ENCODE measurements at places on chromosomes 7 and 10.

DNA sequence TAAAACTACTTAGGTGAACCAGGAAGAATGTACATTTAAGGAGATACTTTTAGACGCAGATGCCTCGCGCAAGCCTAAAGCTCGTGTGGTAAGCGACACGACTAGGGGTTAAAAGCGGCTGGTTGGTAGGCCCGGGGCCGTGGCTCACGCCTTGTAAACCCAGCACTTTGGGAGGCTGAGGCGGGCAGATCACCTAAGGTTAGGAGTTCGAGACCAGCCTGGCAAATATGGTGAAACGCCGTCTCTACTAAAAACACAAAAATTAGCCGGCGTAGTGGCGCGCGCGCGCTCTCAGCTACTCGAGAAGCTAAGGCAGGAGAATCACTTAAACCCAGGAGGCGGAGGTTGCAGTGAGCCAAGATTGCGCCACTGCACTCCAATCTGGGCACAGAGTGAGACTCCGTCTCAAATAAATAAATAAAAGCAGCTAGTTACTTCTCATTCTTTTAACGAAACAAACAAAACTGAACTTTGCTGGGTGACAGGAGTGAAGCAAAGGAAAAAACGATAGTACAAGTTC is 879 bp downstream of the NUDT5 start:
- DNase-seq, result peak; percentile 23

GRCh38 chr7:95327356-95327755 is 3.0 kb upstream of the PON1 start:
- DNase-seq, result no peak

GRCh38 chr10:20598590-20598989 is 298.5 kb downstream of the NEBL start:
- DNase-seq, result no peak

- no peak for DNase-seq
Observed at GRCh38 chr7:35646289-35647023, 48.5 kb downstream of the HERPUD2 start.

DNA sequence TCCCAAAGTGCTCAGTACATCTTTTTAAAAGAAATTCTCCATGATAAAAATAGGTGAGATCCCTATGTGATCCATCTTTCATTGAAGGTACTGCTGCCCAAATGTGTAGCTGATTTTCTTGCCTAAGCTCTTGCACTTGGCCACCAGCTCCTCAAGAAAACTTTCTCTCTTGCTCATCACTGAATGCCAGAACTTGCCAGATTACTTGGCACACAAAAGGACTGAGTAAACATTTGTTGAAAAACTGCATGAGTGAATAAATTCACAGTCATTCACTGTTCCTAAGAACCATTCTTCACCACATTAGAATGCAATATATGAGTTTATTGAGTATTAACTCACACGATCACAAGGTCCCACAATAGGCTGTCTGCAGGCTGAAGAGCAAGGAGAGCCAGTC is 99.9 kb downstream of the TRIL start:
- DNase-seq, result no peak

DNA sequence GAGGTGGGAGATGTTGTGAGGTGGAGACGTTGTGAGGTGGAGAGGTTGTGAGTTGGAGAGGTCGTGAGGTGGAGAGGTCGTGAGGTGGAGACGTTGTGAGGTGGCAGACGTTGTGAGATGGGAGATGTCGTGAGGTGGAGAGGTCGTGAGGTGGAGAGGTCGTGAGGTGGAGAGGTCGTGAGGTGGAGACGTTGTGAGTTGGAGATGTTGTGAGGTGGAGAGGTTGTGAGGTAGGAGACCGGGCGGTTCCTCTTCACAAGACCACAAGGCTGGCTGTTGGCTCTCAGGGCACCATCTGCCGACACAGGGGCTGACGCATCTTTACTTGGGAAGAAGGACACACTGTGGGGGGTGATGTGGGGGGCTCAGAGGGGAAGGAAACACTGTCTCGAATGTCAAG is 34.7 kb upstream of the SHH start:
- no peak for DNase-seq

DNA sequence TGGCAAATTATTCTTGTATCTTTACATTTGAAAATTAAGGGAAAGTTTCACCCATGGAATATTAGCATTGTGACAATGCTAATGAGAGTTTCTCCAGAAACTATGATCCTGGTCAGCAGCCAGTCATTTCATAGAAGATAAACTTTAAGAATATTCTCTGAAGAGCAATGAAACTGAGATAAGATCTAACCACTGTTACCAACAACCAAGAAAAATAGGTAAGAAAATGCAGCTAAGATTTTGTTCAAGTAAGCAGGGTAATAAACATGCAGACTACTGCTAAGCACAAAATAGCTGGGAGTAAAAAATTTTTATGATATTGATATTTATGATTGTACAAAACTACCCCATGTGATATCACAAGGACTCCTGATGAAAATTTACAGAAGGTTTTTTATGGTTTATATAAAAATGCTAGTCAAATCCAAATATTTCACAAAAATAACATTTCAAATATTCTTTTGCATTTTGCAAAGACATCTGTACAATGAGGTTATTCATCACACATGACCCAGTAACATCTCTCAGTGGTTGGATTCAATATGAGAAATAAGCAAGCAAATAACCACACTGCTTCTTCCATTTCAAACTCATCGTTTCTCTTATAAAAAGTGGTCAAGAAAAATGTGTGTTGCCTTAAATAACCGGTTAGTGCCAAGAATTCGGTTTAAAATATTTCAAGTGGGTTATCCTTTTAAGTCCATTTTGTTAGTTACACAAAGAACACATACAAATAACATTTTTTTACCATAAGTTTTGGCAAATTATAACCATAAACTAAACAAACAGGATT is 251.6 kb downstream of the DIP2C start:
- DNase-seq, result peak; percentile 19

- DNase-seq, result no peak
Observed at GRCh38 chr10:77723376-77723775, 85.8 kb upstream of the KCNMA1 start.

- DNase-seq, result no peak
Observed at GRCh38 chr10:114396464-114396863, 7.8 kb downstream of the AFAP1L2 start.

GRCh38 chr7:38284553-38284952 is 11.1 kb upstream of the TARP start:
- DNase-seq, result no peak
